Urinary bladder (tissue), 4 donors: ENCODE measurements at places on chromosomes 1 and 21.

- no peak for DNase-seq
These were observed 3.1 kb downstream of the RNF220 start for GRCh38 chr1:44408212-44408582.

- DNase-seq, result no peak
These were observed 558 bp downstream of the PFKL start for GRCh38 chr21:44300262-44300959.

GRCh38 chr1:164583835-164584539 is 25.0 kb downstream of the PBX1 start:
- no peak for DNase-seq

DNA sequence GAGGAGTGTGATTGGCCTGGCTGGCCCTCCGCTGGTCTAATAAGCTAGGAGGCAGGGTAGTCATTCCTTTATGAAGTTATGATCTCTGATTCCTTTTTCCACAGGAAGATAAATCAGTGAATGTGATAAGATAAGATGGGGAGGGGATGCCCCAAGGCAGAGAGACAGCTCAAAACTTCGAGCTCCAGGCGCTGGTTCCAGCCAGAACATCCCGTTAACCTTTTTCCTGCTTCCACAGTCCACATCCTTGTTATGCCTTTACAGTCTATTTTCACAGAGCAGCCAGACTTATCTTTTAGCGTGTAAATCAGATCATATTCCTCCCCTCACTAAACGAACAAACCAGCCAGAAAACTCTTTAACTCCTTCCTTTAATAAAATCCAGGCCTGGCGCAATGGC is 38.5 kb upstream of the BMP8B start:
- no peak for DNase-seq

DNA sequence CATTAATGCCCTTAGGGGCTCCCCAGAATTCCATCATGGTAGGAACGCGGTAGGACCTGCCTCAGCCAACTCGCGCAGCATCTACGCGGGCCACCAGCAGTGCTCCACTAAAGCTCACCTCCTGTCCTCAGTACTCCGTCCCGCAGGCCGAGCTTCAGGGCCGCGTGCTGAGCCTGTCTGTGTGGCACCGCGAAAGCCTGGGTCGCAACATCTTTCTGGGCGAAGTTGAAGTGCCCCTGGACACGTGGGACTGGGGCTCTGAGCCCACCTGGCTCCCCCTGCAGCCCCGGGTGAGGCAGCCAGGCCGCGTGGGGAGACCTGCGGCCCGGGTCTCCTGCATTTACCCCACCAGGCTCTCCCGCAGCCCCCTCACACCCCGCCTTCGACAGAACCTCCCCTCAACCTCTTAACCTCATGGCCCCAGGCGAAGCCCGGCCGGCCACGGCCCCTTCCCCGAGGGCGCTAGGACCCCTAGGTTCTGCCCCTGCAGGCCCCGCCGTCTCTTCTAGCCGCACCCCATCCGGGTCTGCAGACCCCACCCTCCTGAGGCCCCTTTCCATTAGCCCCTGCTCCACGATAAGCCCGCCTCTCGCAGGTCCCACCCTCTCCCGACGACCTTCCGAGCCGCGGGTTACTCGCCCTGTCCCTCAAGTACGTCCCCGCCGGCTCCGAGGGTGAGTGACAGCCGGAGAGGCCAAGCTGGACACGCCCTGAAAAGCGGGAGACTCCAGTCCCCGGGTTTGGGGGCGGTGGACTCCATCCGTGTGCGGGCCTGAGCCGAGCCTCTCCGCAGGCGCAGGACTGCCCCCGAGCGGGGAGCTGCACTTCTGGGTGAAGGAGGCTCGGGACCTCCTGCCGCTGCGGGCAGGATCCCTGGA is 9.1 kb downstream of the SYTL1 start:
- DNase-seq, result no peak
